Gastroesophageal sphincter (tissue), 4 donors: ENCODE measurements at places on chromosomes 11 and 22. TPM values are rescaled to one million over a fixed set of nuclear protein-coding genes. Genes with fewer than 3 reads are reported as not detected.

Gene GAS2L1
- 36.9 TPM for total RNA-seq

Gene A4GALT
- 62.9 TPM for total RNA-seq

Gene ZP1
- total RNA-seq, result not detected

GRCh38 chr11:69894181-69894611, 75.0 kb upstream of the FGF3 start:
- H3K27ac ChIP-seq, result no peak overlapping the region
- no peak overlapping the region for H3K4me3 ChIP-seq
- peaks cover 75% of the 10 kb centered on the region for H3K27me3 ChIP-seq
- H3K36me3 ChIP-seq, result no peaks in the 10 kb centered on the region
- no peak for ATAC-seq
- H3K4me1 ChIP-seq, result no peaks in the 10 kb centered on the region

- peak; percentile 27 for ATAC-seq
- H3K27ac ChIP-seq, result peak overlapping the region; percentile 14
- no peaks in the 10 kb centered on the region for H3K27me3 ChIP-seq
These were observed 71.6 kb downstream of the C11orf58 start for GRCh38 chr11:16809886-16810668.

DNA sequence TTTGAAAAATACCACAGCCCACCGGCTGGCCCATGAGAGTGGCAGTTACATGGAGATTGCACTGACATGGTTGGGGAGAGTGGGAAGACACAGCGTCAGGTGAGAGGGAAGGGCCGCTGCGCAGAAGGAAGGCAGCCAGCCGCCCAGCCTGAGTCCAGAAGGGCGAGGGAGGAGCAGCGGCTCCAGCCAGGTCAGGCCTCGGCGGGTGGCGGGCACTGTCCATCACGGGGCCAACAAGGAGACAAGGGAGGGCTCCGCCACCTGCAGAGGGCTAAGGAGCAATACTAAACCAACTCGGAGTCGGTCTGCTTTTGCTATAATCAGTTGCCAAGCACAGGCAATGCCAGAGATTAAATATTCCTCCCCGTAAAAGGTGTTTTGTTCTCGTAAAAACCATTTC, 384.5 kb downstream of the TBC1D22A start:
- ATAC-seq, result no peak
- peaks cover 12% of the 10 kb centered on the region for H3K4me1 ChIP-seq
- H3K4me3 ChIP-seq, result no peak overlapping the region
- H3K36me3 ChIP-seq, result no peaks in the 10 kb centered on the region
- H3K27ac ChIP-seq, result no peak overlapping the region
- no peaks in the 10 kb centered on the region for H3K27me3 ChIP-seq

GRCh38 chr11:134429106-134429505, 17.1 kb upstream of the B3GAT1 start:
- ATAC-seq, result no peak
- H3K4me1 ChIP-seq, result no peaks in the 10 kb centered on the region
- no peak overlapping the region for H3K27ac ChIP-seq
- H3K36me3 ChIP-seq, result no peaks in the 10 kb centered on the region
- H3K4me3 ChIP-seq, result no peak overlapping the region
- H3K27me3 ChIP-seq, result peaks cover 58% of the 10 kb centered on the region

- no peaks in the 10 kb centered on the region for H3K36me3 ChIP-seq
- H3K27ac ChIP-seq, result no peak overlapping the region
- H3K4me1 ChIP-seq, result no peaks in the 10 kb centered on the region
- H3K27me3 ChIP-seq, result no peaks in the 10 kb centered on the region
These were observed 2191.2 kb downstream of the LRRC4C start for GRCh38 chr11:39268176-39268690.

GRCh38 chr11:121582296-121582695, 129.5 kb upstream of the SORL1-AS1 start:
- no peaks in the 10 kb centered on the region for H3K27me3 ChIP-seq
- no peaks in the 10 kb centered on the region for H3K4me1 ChIP-seq
- H3K27ac ChIP-seq, result no peak overlapping the region
- H3K36me3 ChIP-seq, result peaks cover 46% of the 10 kb centered on the region
- H3K4me3 ChIP-seq, result no peak overlapping the region

GRCh38 chr22:47154621-47155081, 392.2 kb downstream of the TBC1D22A start:
- no peak overlapping the region for H3K27ac ChIP-seq
- peaks cover 8% of the 10 kb centered on the region for H3K36me3 ChIP-seq
- peaks cover 20% of the 10 kb centered on the region for H3K4me1 ChIP-seq
- no peak overlapping the region for H3K4me3 ChIP-seq
